CD4-positive, alpha-beta T cell treated with Interleukin-6 at 100 ng/mL for 8 hours (primary cell): ENCODE measurements at places on chromosomes 3 and 15.
A peak's percentile ranks its signal among the peaks of the same experiment; 100 is the strongest.

DNA sequence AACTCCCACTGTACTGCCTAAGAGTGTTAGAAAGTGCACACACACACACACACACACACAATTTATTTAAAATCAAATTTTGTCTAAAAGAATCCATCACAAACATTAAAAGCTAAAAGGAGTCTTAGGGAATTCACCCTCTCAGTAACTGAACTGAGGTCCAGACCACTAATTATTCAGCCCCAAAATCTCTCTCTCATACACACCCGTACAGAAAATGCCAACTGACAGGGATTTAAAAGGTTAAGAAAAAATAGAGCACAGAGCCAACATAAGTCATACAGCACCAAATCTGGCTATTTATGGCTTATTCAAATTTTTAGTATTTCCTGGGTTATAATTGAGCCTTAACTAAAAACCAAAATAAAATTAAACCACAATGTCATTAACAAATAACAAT is 20.7 kb downstream of the GBE1 start:
- no peak for DNase-seq

GRCh38 chr3:130014526-130014925 is 40.0 kb downstream of the TRH start:
- no peak for DNase-seq

GRCh38 chr3:185558395-185558794 is 6.0 kb upstream of the LIPH start:
- no peak for DNase-seq

DNA sequence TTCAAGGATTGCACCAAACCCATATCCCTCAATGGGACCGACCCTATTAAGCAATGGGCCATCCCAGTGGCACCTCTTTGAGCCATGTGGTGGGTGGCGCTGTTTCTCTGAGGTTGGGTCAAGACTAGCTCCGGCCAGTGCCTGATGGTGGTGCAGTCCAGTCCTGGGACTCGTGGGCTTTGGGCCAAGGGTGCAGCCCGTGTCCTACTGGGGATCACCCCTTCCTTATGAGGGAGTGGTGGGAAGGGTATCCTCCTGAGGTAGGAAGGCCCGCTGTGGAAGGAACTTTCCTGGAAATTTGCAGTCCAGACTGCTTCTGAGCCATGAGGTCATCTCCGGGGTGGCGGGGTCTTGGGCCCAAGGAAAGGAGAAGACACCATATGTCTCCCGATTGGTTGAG is 231.6 kb downstream of the SNRPN start:
- no peak for DNase-seq

DNA sequence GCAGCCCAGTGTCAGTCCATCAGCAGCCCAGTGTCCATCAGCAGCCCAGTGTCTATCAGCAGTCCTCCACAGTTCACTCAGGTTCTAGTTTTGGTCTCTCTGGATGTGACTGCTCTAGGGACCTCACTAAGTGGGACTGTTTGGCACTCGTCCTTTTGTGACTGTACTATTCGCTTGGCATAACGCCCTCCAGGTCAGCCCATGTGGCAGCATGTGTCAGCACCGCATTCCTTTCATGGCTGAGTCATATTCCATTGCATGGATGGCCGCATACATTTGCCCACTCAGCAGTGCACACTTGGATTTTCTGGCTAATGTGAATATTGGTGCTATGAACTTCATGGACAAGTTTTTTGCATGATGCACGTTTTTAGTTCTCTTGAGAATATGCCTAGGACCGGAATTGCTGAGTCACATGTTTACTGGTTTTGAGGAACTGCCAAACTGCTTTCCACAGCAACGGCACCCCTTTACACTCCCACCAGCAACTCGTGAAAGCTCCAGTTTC is 16.4 kb downstream of the CHST13 start:
- DNase-seq, result no peak

- DNase-seq, result no peak
Measured at GRCh38 chr3:178352326-178353005, 183.8 kb upstream of the KCNMB2 start.

DNA sequence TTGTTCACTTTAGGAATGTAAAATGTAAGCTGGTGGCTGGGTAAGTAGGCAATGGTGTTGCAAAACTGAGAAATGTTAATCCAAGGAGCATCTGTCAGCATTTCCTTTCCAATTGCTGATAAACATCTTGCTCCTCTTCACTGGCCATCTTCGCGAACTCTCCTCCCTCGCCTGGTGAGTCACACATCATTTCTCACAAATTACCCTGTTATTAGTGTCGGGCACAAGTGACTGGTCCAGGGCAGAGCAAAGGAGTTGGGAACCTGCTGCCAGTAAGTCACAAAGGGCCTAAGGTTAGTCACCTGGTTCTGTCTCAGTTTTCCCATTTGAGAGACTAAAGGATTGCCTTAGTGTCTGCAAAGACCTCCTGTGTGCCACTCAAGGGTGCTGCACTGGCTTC is 13.0 kb downstream of the CERS3 start:
- DNase-seq, result no peak

- no peak for DNase-seq
Measured at GRCh38 chr15:45573961-45574629, 13.1 kb upstream of the BLOC1S6 start.

GRCh38 chr3:136751316-136752171 is 634 bp downstream of the STAG1 start:
- DNase-seq, result peak; percentile 57

DNA sequence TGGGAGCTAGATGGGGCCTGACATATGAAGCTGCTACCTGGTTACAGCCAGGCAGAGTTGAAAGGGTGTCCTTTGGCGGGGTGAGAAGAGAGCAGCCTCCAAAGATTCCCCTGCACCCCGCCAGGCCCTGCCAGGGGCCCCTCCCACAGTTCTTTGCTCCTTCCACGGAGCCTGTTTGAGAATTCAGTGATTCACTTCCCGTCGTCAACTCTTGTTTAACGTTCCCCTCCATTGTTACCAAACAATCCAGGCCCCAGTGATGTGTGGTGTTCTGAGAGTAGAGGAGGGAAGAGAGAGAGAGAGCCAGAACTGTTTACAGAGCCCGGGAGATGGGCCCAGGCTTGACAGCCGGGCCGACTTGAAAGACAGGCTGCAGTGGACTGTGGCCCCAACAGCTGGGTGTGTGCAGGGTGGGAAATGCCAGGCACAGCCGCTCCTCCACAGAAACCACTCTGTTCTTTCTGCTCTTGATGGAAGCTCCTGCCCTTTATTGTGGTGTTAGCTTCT is 81.5 kb downstream of the SMAD3 start:
- peak; percentile 28 for DNase-seq

- DNase-seq, result no peak
Measured at GRCh38 chr15:75153087-75153486, 48.6 kb upstream of the C15orf39 start.

GRCh38 chr3:100789579-100789978 is 80.3 kb downstream of the TFG start:
- no peak for DNase-seq

DNA sequence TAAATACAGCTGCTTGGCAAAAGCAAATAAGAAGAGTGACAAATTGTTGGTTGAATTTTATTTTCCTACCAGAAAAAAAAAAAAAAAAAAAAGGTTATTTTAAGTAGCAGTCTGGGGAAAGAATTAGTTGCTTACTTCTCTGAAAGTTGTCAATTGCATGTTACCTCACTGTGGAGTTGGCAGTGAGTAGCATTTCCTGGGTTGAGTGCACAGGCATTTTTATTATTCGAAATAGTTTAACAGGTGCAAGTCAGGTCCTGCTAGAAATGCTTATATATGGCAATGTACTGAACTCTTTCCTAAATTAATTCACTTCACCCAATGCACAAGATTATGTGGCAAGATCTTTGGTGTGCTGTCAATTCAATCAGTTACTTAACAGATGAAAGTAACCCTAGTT is 680.6 kb downstream of the EPHA3 start:
- no peak for DNase-seq

GRCh38 chr15:42056934-42057798 is 36.3 kb upstream of the PLA2G4E start:
- DNase-seq, result peak; percentile 22

GRCh38 chr3:32703491-32703972 is 18.5 kb downstream of the CNOT10 start:
- DNase-seq, result no peak

- DNase-seq, result no peak
Measured at GRCh38 chr3:44516230-44516629, 38.8 kb upstream of the ZNF445 start.
